DMS 273 treated with DMSO at 0.1 percent for 48 hours (cell line): ENCODE measurements at places on chromosomes 3 and 15.

DNA sequence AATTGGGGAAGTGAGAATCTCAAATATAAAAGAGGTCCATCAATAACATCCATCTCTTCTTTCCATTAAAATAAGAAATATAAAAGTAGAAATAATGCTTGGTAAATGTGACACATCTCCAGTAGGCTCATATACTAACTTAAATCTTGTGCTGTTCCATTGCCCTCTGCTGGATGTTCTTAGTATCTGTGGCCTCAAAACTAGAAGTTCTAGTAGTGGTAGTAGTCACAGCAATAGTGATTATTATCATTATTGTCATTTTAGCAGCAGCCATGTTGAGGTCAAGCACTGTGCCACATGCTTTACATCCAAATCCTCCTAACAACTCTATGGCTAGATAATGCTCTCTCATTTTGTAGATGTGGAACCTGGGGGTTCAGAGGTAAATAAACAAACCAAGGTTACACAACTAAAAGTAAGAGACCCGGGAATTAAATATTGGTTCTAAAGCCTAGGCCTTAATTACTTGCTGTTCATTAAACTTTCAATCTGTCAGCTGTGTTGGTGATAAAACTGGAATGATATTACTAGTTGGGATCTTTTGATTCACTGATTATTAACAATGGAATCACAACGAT, 20.2 kb upstream of the BTLA start:
- peak; percentile 20 for DNase-seq

DNA sequence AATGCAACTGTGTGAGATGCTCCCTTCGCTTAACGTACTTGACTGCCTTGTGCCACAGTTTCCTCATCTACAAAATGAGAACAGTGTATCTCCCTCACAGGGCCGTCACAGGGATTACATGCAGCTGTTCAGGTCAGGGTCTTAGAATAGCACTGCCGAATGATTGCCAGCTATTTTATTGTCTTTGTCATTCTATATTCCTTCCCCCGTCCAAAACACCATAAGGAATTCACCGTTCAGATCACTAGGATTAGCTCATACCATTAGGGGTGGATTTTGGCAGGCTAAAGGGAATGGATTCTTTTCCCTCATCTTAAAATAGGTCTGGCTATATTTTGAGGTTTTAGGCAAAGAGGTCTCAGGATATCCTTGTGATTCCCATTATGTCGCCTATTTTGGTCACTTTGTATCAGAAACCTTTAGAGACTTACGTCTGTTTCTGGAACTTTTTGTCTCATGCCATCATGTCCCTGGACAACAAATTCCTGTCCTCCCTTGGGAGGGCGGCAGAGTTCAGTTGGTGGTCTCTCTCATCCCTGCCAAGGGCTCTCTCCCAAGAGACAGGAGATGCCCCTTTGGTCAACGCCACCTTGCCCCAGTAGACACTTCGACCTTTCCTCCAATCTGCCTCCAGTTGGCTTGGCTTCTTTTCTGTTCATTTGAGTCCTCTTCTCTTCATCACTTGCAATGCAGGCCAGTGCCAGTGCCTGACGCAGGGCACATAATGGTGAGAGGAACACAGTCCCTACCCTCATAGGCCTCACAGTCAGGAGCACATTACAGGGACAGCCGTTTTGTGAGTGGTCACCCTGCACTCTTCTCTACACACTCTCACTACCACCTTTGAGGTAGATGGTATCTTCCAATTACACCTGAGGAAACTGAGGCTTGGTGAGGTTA, 171.6 kb upstream of the BHLHE40 start:
- DNase-seq = no peak

GRCh38 chr15:95793231-95793630, 537.3 kb upstream of the NR2F2 start:
- DNase-seq = no peak

DNA sequence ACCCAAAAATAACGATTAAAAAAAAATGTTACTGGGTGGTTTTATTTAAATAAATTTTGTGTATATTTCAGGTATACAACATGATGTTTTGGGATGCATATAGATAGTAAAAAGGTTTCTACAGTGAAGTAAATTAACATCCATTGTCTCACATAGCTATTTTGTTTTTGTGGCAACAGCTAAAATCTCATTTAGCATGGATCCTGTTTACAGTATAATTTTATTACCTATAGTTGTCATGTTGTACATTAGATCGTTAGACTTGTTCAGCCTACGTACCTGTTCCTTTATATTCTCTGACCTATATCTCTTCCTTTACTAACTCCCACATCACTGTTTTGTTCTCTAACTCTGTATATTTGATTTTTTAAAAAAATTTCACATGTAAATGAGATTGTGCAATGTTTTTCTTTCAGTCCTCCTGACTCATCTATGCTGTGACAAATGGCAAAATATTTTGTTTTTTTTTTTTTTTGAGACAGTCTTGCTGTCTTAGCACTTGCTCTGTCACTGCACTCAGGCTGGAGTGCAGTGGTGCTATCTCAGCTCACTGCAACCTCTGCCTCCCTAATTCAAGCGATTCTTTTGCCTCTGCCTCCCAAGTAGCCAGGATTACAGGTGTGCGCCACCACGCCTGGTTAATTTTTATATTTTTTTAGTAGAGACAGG, 45.6 kb downstream of the OIP5 start:
- DNase-seq = no peak

DNA sequence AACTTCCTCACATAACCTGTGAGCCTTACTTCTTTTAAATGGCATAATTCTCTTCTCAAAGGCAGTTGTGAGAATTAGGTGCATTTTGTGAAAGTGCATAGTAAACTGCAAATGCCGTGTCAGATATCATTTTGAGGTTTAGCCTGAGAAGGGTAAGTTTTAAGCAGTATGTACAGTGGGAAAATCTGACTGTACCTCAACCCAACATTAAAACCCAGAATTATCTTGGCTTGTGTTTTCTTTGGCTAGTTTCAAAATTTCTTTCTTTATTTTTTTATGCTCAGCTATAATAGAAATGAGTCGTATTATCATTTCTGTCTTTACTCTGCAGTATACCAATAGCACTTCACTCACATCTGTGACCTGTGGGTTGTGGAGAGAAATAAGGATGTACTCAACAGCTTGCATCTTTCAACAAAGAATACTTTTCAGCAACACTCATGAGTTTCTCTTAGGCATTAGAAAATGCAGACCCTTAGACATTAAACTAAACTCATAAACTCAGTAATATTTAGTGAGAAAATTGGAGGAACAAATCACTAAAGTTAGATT, 65.7 kb downstream of the RASA2 start:
- no peak for DNase-seq
